ENCODE measurements at places on chromosomes 2 and 18.

GRCh38 chr2:38315707-38316333 is 61.3 kb downstream of the ATL2 start:
- DNase-seq, result no peak

DNA sequence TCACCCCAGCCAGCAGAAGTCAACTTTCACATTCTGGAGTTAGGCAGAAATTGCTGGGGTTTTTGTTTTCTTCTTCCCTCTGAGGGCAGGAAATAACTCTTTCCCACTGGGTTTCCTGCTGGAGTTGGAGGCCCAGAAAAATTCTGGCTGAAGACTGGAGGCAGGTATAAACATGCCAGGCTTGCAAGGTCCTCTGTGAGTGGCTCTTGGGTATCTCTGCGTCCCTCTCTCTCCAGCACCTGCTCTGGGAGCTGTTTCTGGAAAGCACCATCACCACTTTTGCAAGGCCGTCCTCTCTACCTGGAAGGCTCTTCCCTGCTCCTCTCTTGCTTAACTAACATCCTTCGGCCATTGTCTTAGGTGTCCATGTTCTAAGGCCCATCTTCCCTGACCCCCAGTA is 91.0 kb downstream of the MCFD2 start:
- DNase-seq, result no peak

DNA sequence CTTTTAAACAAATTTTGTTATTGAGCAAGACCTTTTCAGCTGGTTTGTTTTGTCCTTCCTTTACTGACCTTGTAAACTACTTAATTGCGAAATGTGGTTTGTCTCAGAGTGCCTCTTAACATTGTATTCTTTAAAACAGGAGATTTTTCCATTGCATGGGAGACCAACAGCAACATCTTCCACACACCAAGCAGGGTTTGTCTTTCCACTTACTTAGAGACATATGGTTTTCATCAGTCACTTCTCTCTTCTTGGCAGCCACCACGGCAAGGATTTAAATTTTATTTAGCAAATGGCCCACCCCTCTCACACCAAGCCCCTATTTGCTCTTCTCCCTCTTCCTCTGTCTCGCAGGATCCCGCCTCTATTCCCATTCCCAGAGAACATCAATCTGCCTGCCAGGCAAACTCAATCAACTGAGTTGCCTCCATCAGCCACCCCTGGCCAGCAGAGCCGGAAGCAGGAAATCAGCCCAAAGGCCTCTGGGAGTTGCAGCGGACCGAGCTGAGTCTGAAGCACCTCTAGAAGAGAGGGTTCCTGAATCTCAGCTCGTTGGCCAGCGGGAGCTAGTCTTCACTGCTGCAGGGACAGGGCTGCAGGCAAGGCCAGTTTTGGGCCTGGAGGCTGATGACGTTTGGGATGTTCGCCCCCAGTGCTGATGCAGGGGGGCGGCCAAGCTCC is 11.3 kb upstream of the CIB4 start:
- DNase-seq, result no peak

GRCh38 chr2:48198371-48198770 is 292.1 kb upstream of the FBXO11 start:
- no peak for DNase-seq

GRCh38 chr2:72236445-72237067 is 88.9 kb upstream of the CYP26B1 start:
- DNase-seq, result no peak

GRCh38 chr2:68412127-68412819 is 47.2 kb downstream of the PLEK start:
- DNase-seq, result no peak
